NCI-H1694 (cell line): ENCODE measurements at places on chromosomes 6 and 20.

DNA sequence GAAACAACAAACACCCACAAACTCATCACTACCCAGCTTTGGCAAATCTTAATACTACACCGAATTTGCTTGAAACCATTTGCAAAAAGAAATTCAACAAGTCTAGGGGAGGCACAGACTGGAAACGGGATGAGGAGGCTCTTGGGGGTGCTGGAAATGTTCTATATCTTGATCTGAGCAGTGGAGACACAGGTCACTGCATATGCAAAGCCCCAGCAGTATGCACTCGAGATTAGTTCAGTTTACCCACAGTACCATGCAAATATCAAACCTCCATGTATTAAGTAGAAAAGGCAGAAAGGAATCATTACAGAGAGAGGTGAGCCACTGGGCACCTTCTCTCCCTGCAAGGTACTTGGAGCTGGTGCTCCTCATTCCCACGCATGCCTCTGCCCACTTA is 75.9 kb downstream of the PREX1 start:
- no peak for DNase-seq

DNA sequence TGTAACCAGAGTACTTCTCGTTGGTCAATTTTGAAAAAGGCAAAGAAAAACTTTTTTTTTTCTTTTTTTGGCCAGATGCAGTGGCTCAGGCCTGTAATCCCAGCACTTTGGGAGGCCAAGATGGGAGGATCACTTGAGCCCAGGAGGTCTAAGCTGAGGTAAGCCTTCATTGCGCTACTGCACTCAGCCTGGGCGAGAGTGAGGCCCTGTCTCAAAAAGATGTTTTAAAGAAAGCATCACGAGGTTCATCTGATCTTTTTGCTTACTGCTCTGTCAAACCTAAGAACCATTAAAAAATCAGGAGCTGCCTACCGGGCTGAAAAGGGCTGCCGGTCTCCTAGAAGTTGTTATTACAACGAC is 607 bp downstream of the LYRM2 start:
- DNase-seq: no peak

DNA sequence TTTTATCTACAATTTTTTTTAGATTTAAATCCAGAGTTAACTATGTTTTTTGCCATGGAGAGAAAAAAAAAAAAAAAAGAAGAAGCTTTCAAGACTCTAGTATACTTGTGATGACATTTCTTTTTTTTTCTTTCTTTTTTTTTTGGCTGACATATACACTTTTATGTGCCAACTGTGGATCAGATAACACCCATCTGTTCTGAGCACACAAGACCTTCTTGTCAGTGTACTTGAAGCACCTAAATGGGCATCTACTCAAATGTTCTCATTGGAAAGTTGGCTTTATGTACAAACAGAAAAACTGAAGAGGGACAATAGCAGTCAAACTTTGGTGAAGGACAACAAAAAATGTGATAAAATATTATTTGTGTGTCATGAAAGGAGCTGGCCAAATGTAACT is 904.5 kb downstream of the GRIK2 start:
- DNase-seq: no peak

DNA sequence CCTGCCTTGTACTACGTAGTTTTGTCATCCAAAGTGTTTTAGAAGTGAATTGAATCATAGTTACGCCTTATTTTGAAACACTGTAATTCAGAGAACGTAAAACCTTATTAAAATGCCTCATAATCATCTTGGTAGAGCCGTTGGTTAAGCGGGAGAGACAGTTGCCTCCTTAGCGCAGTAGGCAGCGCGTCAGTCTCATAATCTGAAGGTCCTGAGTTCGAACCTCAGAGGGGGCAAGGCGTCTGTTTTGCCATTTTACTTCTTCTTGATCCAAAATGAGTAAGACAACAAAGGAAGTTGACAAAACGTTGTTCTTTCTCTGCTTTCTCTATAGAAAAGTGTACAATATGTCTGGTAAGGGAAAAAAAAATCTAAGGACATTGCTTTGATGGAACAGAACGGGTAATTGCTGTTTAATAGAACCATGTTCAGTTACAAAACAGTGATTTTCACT is 20.7 kb upstream of the TRIM27 start:
- peak; percentile 66 for DNase-seq

- no peak for DNase-seq
These were observed 1.1 kb downstream of the RNF114 start for GRCh38 chr20:49937027-49937929.

DNA sequence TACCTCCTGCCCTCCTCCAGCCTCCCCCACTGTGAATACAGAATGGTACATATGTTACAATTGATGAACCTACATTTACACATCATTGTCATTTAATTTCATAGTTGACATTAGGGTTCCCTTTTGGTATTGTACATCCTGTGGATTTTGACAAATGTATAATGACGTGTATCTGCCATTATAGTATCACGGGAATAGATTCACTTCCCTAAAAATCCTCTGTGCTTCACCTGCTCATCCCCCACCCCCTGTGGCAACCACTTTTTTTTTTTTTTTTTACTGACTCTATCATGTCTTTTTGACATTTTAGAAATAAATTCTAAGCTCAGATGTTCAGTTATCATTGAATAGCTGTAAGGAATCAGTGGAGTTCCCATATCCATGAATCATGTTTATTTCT is 30.4 kb downstream of the HECA start:
- DNase-seq: no peak

GRCh38 chr6:168948002-168948401 is 305.6 kb downstream of the THBS2 start:
- no peak for DNase-seq

DNA sequence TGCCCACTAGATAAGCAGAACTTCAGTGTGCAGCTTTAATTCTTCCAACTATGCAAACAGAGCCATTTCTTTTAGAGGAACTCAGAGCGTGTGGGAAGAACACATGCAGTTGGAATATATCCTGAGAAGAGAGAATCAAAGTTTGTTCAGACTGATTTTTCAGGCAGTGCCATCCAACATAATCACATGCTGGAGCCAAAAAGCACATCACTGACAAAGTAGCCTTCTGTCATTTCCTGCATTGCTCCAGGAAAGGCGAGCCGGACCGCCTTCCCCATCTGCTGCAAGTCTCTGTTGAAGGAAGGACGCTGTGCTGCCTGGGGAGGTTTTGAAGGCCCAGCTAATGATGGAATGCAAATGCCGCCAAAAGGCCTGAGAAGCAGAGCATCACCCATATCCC is 98.4 kb downstream of the DOK5 start:
- peak; percentile 49 for DNase-seq

DNA sequence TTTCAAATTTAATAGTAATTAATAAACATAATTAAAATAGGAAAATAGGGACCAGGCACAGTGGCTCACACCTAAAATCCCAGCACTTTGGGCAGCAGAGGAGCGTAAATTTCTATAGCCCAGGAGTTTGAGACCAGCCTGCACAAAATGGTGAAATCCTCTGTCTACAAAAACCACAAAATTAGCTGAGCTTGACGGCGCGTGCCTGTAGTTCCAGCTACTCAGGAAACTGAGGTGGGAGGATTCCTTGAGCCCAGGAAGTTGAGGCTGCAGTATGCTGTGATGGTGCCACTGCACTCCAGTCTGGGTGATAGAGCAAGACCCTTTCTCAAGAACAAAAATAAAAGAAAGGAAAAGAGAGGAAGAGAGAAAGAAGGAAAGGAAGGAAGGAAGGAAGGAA is 1387.0 kb upstream of the ADGRB3 start:
- DNase-seq: no peak

GRCh38 chr6:44397424-44398164 is 10.1 kb downstream of the CDC5L start:
- no peak for DNase-seq

- peak; percentile 51 for DNase-seq
These were observed 354.1 kb upstream of the MAP3K7 start for GRCh38 chr6:90940812-90941481.

- no peak for DNase-seq
These were observed 31.6 kb downstream of the MYLK4 start for GRCh38 chr6:2719093-2719455.

DNA sequence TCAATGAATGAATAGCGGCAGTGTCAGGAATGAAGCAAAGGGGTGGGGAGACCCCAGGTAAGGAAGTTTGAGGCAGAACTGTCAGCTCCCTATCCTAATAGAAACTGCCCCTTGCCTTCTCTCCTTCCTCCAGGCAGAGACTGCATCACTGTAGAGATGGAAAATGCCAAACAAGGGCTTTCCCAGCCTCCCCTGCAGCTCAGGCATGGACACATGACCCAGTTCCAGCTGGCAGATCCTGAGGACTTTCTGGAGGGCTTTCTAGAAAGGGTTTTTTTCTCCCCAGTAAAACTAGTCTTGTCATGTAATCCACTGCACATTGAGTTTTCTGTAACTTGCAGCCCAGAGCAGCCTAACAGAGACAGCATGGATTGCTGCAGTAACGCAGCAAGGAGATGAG is 17.9 kb upstream of the PNPLA1 start:
- no peak for DNase-seq

GRCh38 chr6:98590997-98591396 is 243.4 kb upstream of the POU3F2 start:
- no peak for DNase-seq

GRCh38 chr20:59405226-59406200 is 105.1 kb downstream of the EDN3 start:
- no peak for DNase-seq

DNA sequence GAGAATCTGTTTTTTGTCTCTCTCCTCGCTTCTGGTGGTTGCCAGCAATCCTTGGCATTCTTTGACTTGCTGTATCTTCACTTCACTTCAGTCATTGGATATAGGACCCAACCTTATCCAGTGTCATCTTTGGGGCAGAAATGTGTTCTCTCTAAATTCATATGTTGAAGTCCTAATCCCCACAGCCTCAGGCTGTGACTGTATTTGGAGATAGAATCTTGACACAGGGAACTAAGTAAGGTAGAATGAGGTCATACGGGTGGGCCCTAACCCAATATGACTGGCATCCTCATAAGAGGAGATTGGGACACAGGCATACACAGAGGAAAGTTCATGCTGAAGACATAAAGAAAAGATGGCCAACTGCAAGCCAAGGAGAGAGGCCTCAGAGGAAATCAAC is 51.9 kb upstream of the TPD52L1 start:
- DNase-seq: no peak

DNA sequence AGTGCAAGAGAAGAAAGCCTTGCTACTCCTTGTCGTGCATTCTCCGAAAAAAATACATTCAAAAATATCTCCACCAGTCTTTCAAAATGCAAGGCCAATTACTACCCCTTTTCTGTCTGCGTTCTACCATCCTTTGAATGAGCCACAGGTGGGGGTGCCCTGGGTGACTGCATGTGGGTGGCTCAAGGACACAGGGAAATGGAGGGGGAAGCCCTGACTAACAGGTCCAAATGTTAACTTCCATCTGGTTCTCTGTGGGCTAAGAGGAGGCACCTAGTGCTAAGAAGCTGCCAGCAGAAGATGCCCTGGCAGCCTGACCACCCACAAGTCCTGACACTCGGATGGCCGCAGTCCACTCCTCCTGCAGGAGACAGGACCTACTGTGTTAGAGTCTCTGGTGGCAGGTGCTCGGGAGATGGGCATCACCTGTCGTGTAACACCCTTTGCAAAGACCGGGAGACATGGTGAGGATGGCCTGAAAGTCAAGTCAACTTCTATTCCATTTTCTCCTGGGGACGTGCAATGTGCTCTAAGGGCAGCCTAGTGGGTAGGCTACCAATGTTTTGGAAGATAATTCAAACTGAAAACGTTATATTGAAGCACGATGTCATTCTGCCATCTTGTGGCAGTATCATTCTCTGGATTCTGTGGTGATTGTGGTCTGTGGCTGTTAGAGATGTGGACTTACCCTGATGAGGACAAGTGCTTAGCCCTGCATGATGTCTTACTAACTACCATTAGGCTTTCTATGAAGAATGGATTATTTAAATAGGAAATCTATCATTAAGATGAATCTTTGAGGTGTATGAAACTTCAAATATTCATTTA is 27.4 kb upstream of the IGF2R start:
- peak; percentile 69 for DNase-seq

GRCh38 chr6:117359581-117359980 is 66.2 kb downstream of the ROS1 start:
- DNase-seq: no peak

DNA sequence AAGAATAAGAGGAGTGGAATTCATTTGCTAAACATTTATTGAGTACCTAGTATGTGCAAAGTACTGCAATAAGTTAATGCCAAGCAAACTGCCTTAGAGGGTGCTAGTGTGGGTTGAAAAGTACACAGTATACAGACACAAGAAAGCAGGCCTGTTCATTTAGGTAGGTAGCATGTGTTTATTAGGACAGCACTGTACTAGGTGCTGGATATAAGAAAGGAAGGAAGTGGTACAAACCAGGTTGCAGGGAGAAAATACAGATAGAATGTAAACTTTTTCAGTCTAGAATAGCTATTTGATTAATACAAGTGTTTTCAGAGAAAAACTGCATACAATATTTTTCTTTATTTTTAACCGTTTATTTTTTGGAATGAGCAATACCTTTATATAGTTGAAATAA is 68.1 kb downstream of the PHF20 start:
- DNase-seq: no peak
